ENCODE measurements at places on chromosomes 3 and 15.

DNA sequence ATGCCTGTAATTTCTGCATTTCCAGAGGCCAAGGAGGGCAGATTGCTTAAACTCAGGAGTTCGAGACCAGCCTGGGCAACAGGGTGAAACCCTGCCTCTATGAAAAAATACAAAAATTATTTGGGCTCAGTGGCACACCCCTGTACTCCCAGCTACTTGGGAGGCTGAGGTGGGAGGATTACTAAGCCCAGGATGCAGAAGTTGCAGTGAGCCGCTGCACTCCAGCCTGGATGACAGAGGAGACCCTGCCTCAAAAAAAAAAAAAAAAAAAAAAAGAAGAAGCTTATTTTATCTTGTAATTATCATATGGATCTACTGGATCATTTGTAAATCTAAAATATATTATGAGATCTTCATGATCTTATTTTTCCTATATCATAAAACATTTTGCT, 84.1 kb downstream of the PPCDC start:
- no peak for DNase-seq

DNA sequence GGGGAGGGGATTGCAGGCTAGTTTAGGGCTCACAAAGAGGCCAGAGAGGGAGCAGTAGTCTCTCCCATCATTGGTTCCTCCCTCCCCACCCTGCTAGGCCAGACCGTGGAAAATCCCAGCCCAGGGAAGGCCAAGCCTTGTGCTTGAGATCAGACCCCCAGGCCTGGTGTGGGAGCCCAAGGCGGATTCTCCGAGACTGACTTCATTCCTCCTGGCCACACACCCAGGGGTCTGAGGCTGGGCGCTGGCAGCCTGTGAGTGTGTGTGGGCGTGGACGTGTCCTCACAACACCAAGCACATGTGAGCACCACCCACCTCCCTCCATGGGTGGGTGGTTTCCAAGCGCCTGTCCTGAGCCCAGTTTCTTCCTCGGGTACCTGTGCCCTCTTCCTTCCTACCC, 4.1 kb downstream of the LOXL1 start:
- DNase-seq: no peak

- no peak for DNase-seq
Observed at GRCh38 chr3:156455839-156456238, 99.1 kb downstream of the SSR3 start.

DNA sequence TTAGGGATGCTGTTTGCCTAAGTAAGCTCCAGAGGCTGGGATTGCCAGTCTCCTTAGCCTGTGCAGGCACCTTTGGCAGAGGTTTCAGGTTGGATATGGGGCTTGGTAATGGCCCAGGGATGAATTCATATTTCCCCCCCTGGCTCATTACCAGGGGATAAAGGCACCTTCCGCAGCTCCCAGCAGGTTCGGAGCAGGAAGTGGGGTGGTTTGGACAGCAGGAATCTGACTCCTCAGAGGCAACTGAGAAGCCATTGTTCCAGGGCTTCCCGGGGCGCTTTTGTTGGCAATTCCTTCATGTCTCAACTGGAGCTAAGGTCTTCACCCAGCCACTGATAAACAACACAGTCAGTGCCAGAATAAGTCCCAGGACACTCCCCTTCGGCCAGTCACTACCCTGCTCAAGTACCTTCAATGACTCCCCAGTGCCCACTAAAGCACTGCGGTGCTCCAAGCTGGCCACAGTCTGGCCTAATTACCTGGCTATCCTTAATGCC, 85.3 kb upstream of the SLC6A6 start:
- DNase-seq: no peak

GRCh38 chr15:55587321-55588069, 650 bp downstream of the PYGO1 start:
- peak; percentile 9 for DNase-seq

- no peak for DNase-seq
Observed at GRCh38 chr3:172562871-172563865, 39.9 kb upstream of the TNFSF10 start.

DNA sequence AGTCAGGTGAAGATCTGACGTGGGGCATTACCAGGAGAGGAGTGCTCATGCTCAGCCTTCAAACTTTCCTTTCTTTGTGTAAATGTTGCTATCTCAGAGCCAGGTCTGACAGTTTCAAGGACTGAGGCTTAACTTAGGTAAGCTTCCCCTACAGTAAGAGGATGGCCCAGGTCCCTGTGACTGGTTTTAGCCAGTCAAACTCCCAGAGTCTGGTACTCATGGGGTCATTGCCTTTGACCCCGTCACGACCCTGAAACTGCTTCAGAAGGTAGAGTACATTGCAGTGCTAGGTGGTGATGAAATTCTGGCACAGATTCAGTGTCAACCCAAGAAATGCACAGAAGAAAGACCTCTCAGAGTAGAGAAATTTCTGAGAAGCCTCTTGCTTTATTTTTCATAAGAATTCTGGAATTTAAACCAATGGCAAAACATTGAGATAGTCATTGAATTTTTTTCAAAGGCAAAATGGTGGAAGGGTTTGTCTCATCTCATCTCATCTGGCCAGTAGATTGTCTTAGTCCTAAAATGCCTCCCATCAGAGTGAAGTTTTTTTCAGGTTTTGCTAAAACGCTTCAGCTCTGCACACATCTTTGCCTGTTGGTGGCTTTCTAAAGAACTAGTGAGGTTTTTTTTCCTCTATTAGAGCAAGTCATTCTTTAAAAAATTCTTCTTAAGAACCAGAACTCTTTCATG, 23.1 kb downstream of the ZBTB38 start:
- DNase-seq: no peak

- no peak for DNase-seq
Observed at GRCh38 chr3:19171794-19172193, 23.5 kb downstream of the KCNH8 start.

Data from GM06990 (cell line).